Stimulated activated CD4-positive, alpha-beta T cell treated with anti-CD3 and anti-CD28 coated beads, Interleukin-15, amount 100 ng/mL, for 24 hours (primary cell): ENCODE measurements at places on chromosomes 4 and X.

DNA sequence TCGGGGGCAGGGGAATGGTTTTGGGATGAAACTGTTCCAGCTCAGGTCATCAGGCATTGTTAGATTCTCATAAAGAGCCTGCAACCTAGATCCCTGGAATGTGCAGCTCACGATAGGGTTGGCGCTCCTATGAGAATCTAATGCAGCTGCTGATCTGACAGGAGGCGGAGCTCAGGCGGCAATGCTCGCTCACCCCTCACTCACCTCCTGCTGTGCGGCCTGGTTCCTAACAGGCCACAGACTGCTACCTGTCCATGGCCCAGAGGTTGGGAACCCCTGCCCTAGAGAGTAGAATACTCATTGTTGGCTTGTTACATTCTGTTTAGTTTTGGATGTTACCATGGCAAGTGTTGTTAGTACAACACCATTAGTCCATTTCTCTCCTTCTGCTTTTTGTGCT is 40.8 kb upstream of the STX18 start:
- DNase-seq: no peak

- no peak for DNase-seq
Measured at GRCh38 chrX:38618180-38618579, 56.8 kb downstream of the TSPAN7 start.

DNA sequence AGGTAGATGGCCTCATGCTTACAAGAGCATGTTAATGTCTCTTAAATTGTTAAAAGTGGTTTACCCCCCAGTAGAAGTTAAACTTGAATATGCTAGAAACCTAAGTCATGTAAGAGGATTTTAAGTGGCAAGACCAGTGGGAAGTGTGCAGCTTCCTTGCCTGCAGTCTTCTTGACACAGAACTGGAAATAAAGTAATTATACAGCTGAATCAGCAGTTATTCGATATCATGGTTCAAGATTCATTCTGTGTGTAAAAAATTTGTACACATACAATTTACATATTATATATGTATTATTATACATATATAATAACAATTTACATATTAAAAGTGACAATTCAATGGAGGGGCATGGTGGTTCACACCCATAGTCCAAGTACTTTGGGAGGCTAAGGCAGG is 24.1 kb downstream of the UGT2B4 start:
- DNase-seq: no peak

- DNase-seq: no peak
Measured at GRCh38 chr4:129172181-129172580, 76.2 kb downstream of the C4orf33 start.
